ENCODE measurements at places on chromosomes 12 and 14.

DNA sequence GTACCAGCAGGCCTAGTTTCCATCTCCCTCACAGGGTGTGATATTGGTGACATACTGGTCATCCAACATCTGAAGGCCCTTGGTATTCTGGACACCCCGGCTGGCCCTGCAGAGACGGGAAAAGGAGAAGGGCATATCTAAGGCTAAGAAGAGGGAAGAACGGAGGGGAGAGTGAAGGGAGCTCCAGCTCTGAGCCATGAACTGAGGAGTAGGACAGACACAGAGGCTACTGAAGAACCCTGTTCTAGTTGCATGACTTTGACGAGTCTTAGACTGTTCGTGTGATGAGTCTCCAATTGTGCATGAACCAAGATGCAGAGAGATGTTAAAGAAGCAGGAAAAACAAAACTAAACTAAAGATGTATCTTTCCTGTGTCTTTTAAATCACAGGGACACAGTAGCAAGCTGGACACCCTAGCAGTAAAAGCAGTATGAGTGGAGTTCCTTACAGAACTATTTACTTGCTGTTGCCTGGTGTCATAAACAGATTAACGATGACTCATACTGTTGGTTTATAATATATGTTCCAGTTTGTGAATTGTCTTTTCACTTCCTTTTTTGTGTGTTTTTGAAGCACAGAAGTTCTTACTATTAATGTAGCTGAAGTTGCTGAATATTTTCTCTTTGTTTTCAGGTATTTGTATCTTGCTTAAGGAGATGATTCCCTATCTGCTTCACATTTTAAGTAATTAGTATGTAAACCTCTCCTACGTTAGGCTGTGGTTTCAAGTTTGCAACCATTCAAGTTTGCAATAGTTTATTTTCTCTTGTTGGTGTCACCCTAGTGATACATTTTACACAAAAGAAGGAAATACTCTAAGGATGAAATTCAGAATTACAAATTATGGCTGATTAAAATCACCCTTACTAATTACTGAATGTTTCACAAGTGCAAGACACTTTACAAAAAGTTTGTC lies 15.7 kb downstream of the FAR2 start:
- peak; percentile 26 for DNase-seq

DNA sequence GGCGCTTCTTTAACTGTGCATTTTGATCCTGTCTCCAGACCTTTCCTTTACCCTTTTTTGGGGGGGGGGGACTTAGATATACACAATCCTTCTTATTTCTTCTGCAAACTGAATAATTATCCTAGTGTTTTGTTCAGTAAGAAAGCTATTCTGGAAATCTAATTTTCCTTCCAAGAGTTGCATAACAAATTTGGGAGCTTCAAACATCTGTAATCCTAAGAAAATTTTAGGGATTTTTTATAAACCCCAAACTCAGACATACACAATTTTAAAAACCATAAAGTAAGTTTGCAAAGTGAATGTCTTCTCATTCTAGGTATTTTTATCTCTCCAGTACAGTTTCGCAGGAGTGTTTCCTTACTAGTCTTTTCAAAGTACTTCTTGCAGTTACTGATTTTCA lies 182.7 kb upstream of the E2F7 start:
- DNase-seq, result no peak

DNA sequence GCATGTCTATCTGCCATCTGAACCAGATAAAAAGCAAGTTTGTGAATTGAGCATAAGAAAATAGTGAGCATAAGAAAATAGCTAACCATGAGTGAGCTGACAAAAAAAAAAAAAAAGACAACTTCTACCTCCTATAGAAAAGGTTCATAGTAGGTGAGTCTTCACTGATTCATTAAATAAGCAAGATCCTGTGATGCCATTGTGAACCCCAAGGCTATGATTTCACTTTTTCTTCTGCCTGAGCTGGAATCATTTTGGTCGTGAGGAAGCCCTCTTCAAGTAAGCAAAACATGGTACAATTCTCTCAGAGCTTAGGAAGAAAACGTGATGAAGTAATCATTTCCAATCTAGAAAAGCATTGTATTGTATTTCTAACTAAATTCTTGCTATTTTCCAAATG lies 1.2 kb downstream of the PIK3C2G start:
- no peak for DNase-seq

- no peak for DNase-seq
Observed at GRCh38 chr14:34201909-34202637, 251.2 kb upstream of the EGLN3 start.

GRCh38 chr12:92068459-92068858 lies 77.2 kb downstream of the BTG1 start:
- no peak for DNase-seq

- DNase-seq, result no peak
Observed at GRCh38 chr14:34470319-34470718, 8.3 kb upstream of the SPTSSA start.

- DNase-seq, result no peak
Observed at GRCh38 chr12:54185919-54186318, 2.9 kb downstream of the SMUG1 start.

DNA sequence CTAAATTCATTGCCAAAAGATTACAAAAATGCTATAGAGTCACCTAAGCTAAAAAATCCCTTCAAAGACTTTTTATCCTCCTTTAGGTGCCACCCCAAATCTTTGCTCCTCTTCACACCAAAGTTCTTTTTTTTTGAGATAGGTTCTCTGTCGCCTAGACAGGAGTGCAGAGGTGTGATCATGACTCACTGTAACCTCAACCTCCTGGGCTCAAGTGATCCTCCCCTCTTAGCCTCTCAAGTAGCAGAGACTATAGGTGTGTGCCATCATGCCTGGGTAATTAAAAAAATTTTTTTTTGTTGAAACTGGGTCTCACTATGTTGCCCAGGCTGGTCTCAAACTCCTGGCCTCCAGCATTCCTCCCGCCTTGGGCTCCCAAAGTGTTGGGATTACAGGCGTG lies 47.9 kb downstream of the WDHD1 start:
- DNase-seq, result no peak

GRCh38 chr14:89892953-89893352 lies 61.6 kb downstream of the EFCAB11 start:
- DNase-seq, result no peak

DNA sequence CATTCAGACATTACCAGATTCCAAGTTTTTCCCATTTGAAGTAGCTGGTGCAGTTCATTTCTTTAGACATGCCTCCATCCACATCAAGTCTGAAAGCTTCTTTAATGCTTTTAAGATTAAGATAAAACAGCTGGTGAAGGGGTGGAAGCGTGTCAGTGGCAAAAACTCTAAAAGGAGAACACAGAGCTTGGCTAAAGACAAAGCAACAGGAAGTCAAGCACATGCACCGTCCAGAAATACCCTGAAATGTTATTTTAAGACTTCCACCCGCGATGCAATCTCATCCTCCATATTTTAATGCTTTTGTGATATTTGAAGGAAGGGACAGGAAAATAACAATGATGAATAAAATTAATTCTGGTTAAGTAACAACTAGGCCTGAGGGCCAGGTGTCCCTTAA lies 31.8 kb downstream of the PPM1H start:
- DNase-seq, result no peak

- DNase-seq, result no peak
Observed at GRCh38 chr14:69226736-69227135, 33.2 kb upstream of the GALNT16 start.

DNA sequence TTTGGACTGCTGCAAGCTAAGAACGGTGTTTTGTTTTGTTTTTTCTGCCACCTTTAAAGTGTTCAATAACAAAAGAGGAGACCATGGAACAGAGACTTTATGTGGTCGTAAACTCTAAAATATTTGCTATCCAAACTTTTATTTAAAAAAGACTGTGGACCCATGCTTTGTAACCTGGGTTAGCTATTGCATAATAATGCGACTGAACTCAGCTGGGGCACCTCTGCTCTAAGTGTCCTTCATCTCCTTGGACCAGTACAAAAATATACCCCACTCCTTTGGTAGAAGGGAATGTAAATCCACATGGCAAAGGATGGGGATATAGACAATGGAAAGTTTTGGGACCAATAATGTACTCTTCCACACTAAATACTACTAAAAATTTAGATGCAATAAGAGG lies 65.5 kb downstream of the GPATCH2L start:
- no peak for DNase-seq

GRCh38 chr14:59687663-59688062 lies 111.1 kb upstream of the CCDC175 start:
- no peak for DNase-seq

DNA sequence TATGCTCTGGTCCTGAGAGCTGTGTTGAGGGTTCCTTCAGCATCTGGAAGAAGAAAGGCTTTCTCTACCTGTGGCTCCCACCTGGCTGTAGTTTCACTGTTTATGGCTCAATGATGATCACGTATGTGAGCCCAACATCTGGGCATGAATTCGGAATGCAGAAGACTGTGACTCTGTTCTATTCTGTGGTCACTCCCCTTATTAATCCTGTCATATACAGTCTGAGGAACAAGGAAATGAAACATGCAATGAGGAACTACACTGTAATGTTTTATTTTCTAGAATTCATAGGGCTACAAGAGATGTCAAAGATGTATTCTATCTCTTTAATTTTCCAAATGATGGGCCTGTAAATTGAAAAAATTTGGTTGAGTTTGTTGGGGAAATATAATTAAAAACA lies 10.8 kb upstream of the OR11G2 start:
- DNase-seq, result no peak
